ENCODE measurements at places on chromosomes 5 and 9.

DNA sequence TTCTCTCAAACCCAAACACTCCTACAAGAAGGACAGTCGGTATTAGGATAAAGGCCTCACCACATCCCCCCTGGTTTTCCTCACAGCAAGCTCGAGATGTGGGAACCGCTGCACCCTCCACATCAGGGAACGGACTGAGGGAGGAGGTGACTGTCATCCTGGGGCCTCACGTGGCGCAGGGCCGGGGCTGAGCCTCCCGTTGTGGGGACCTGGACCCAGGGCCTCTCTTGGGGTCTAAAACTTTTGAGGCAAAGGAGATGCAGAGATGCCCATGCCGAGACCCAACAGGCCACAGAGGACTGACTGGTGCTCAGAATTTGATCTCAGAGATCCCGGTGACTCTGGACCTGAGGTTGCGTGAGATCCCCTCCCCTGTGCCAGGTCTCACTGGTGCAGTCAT is 72.7 kb downstream of the MRPL36 start:
- no peak for DNase-seq

DNA sequence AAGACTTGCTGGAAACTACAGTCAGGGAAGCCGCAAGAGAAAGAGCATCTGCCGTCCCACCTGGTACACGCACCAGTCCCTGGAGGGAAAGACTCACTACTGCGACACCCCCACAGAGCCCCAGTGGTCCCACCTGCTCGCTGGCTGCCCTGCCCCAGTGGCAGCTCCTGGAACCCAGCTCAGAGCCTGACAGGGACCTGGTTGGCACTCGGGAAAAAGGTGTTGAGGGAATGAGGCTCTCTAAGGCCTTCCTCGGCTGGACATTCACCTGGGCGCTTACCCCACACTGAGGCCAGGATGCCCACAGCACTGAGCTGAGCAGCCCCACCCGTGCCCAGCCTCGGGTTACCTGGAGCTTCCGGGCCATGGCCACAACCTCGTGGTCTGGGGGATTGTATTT is 19.7 kb downstream of the BRD3OS start:
- no peak for DNase-seq

GRCh38 chr9:16254674-16255073 is 615.8 kb downstream of the BNC2 start:
- no peak for DNase-seq

- no peak for DNase-seq
Measured at GRCh38 chr5:117496801-117497200, 922.2 kb upstream of the SEMA6A start.

GRCh38 chr9:103899866-103900265 is 194.2 kb upstream of the SMC2 start:
- no peak for DNase-seq

DNA sequence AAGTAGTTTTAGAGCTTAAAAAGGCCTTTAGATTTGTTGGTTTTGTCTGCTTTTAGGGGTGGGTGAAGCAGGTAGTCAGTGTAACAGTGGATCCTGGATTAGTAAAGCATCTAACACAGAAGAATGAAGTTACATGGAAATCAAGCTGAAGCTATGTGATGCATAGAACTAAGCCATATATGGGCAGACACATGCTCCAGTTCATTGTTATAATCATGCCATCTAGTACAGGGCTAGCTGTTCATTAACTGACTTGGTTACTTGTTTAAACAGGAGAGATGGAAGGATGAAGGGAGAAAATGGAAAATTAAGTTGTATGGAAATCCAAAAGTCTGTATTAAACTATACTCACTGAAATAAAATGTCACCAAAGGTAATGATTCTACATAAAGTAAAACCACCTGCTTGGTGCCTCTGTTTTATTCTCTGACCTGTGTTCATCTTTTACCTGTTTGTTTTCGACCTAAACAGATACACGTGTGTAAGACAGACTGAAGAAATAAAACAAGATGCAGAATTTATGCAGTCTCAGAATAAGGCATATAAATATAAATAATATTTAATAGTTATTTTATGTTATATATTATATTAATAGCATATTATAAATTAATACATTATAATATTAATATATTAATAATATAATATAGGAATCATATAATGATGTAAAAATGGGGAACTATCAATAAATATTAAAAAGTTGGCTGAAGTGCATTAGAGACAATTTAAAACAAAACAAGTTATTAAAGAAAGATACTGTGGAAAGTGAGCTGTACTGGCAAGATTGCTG is 33.9 kb downstream of the MRPS30 start:
- no peak for DNase-seq

- DNase-seq = no peak
Measured at GRCh38 chr9:32737378-32737777, 46.0 kb upstream of the TMEM215 start.

- DNase-seq = no peak
Measured at GRCh38 chr9:131291795-131292315, 2.3 kb downstream of the PLPP7 start.

DNA sequence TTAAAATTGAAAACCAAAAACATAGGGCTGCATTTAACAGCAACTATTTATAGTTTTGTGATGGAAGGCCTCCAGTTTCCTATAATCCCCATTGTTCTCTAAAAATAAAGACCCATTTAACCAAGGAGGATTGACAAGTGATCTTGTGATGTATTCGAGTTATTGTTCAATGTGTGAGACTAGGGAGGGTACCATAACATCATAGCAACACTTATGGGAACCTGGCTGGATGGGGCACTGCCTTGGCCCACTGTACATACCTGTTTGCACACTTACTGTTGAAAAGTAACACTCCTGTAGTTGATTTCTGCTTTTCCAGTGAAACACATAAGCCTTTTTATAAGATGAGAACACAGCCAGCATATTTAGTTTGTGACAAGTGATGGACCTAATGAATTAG is 32.3 kb downstream of the MACIR start:
- DNase-seq = no peak

GRCh38 chr9:16191191-16191590 is 638.3 kb downstream of the CCDC171 start:
- no peak for DNase-seq

DNA sequence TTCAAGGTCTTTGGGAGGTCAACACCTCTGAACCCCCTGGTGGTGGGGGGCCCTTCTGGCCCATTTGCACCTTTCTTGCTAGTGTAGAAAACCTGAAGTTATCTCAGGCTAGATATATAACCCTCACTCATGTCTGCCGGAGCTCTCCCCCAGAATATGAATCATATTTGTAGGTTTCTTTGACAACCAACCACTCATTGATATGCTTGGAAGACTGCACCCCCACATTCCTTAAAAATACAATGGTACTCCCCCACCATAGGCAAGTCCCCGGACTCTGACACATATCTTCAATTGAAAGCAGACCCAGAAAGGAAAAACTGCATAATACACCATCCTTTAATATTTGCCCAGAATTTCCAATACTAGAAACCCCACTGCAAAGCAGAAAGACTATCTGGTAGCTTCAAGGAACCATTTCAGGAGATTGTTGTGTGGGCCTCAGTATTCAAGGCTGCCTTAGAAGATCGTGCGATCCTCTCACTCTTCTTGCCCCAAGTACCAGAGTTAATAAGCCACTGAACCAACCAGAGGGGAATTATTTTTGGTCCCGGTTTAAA is 978 bp upstream of the UBE2B start:
- DNase-seq = no peak
